Stimulated activated CD8-positive, alpha-beta memory T cell treated with anti-CD3 and anti-CD28 coated beads, Interleukin-4, amount 100 ng/mL, for 4 hours (primary cell): ENCODE measurements at places on chromosomes 5 and 9.

DNA sequence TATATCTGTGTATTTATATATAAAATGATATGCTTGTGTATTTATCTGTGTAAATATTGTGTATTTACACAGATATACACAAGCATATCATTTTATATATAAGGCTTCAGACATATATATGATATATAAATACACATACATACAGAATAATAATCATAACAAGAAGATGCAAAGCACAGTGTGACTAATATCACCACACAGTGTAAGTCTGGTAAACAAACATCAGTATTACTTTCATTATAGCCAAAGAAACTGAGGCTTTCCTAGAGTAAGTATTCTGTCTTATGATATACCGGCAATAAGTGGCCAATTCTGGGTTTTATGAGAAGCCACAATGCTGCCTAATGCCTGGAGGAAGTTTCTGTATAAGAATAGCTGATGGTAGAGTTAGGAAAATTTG is 29.9 kb upstream of the RAPGEF6 start:
- no peak for DNase-seq

DNA sequence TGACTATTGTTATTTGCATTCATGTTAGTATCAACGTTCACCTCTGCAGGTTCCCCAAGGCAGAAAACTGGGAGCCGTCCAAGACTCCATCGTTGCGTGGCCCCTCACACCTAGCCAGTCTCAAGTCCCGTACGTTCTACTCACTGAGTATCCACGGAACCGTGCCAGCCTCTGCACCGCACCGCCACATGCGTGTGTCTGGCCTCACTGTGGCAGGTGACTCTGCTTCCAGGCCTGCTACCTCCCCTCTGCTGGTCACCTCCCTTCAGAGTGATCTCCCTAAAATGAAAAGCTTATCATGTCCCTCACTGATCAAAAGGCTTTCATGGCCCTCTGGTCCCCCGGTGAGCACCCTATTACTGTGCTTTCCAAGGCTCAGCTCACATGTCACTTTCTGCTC is 108.1 kb downstream of the GABBR2 start:
- DNase-seq, result no peak

DNA sequence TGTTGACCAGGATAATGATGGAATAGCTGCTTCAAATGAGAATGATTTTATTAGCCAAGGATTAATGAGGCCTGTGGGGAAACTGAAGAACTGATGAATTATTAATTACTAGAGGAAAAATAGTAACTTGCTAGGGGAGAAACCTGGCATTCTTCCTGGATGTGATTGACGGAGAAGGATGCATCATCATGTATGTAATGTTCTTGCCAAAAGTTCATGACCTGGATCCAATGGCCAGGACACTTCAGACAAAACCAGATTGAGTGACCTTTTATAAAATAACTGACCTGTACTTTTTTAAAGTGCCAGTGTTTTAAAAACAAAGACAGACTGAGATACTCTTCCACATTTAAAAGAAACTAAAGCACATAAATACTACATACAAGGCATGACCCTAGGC is 23.7 kb downstream of the KIAA1191 start:
- DNase-seq, result no peak

DNA sequence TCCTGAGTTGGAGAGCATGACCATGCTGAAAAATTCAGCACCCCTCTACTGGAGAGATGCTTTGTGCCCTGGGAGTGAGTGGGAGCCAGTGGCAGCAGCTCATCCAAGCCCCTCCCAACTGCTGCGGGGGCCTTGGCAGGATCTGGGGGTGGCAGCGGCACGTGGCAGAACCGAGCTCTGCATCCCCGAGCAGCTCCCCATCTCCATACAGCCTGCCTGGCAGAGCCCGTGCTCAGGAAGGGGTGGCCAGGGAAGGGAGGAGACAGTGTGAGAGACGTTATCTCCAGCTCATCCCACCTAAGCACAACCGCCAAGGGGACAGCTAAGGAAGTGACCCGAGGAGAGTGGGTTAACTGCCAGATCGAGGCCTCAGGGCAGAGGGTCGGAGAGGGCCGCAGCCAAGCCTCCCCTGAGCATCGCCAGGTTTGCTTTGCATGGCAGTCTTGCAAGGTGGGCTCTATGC is 17.2 kb upstream of the DPM2 start:
- no peak for DNase-seq

DNA sequence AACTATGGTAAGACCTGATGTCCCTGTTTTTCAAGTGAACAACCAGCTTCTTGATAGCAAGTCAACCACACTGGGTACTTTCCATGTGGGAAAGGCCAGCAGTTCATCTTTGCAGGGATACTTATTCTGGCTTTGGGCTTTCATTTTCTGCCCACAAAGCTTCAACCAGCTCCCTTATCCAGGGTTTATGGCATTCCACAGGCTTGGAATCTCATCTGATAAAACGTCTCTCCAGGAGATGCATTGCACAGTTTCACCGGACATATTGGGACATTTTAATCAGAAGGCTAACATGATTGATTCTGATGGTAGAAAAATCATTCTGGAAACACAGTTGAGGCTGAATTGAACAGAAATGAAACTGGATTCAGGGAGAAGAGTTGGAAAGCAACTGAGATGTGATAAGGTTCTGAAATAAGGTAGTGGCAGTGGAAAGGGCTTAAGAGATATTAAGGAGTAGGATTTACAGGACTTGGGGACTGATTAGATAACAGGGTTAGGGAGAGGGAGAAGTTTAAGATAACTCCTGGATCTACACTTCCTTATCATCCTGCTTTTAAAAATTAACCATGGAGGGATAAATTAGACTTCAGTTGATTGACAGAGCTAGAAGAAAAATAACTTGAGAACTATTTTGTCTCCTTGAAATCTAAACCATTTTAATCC is 195.8 kb upstream of the FBXL7 start:
- DNase-seq, result no peak

- DNase-seq, result no peak
These were observed 22.8 kb upstream of the DTWD2 start for GRCh38 chr5:119011186-119011585.

DNA sequence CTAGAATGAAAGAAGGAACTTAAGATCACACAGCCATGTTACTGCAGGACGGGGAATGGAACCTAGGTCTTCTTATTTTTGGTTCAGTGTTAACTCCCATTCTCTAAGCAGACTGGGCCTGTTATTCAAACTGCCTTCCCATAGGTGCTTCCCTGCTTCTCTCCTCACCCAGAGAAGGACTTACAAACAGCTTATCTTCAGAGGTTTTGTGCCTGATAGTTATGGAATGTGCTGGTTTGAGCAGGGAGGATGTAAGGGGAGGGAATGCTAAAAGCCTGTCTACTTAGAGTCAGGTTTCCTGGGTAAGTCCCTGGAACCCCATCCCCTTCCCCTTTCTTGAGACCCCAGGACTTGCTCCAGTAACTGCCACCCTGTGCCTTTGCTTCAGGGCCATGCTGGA is 4.2 kb upstream of the PSMD5 start:
- no peak for DNase-seq

- no peak for DNase-seq
These were observed 131.9 kb downstream of the NPR3 start for GRCh38 chr5:32842813-32843530.

- no peak for DNase-seq
These were observed 92.5 kb downstream of the SNX24 start for GRCh38 chr5:122937914-122938313.
